HEK293T (cell line): ENCODE measurements at places on chromosomes 11 and 22.

- DNase-seq = no peak
Observed at GRCh38 chr11:62600367-62601121, 1.1 kb downstream of the MTA2 start.

GRCh38 chr22:40414838-40415505 lies 44.6 kb downstream of the SGSM3 start:
- DNase-seq = no peak

GRCh38 chr11:10208131-10208575 lies 85.9 kb downstream of the SBF2 start:
- peak; percentile 43 for DNase-seq

GRCh38 chr11:44709966-44710365 lies 16.8 kb upstream of the TSPAN18 start:
- DNase-seq = no peak

DNA sequence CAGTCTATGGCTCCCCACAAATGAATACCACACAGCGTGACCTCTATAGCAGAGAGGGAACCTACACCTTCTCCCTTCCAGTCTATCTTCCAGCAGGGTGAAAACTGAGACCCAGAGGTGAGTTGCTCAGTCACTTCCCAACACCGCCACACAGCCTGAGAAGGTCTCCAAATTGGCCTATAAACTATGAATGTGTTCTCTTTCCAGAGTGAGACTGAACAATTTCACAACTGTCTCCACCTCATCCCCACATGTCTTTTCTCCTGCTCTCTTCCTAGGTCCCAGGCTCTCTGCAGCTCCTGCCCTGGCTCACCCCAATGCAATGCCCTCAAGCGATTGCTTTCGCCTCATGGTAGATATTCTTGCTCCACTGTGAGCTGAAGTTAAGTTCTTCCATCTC lies 14.0 kb downstream of the CLMP start:
- DNase-seq = no peak
